CD8-positive, alpha-beta memory T cell (primary cell): ENCODE measurements at places on chromosomes 2 and 18. TPM values are rescaled to one million over a fixed set of nuclear protein-coding genes. Genes with fewer than 3 reads are reported as not detected.

- DNase-seq, result no peak
Observed at GRCh38 chr18:48915626-48916425, 34.9 kb downstream of the SMAD7 start.

The MAP2 gene
- not detected for total RNA-seq

GRCh38 chr2:142853912-142854311 lies 23.6 kb upstream of the KYNU start:
- no peak for DNase-seq

GRCh38 chr2:231941673-231942072 lies 15.5 kb upstream of the NPPC start:
- DNase-seq, result no peak

The TRIM54 gene
- 0.22 TPM for total RNA-seq

The IFIH1 gene
- total RNA-seq, result 16.8 TPM

- DNase-seq, result no peak
Observed at GRCh38 chr2:71661782-71662181, 208.4 kb downstream of the DYSF start.

GRCh38 chr2:124534028-124534427 lies 508.9 kb downstream of the CNTNAP5 start:
- DNase-seq, result no peak

The PFN4 gene
- not detected for total RNA-seq

The LTBP1 gene
- not detected for total RNA-seq

The DAPL1 gene
- total RNA-seq, result not detected

- no peak for DNase-seq
Observed at GRCh38 chr2:15758848-15759247, 167.2 kb downstream of the DDX1 start.

DNA sequence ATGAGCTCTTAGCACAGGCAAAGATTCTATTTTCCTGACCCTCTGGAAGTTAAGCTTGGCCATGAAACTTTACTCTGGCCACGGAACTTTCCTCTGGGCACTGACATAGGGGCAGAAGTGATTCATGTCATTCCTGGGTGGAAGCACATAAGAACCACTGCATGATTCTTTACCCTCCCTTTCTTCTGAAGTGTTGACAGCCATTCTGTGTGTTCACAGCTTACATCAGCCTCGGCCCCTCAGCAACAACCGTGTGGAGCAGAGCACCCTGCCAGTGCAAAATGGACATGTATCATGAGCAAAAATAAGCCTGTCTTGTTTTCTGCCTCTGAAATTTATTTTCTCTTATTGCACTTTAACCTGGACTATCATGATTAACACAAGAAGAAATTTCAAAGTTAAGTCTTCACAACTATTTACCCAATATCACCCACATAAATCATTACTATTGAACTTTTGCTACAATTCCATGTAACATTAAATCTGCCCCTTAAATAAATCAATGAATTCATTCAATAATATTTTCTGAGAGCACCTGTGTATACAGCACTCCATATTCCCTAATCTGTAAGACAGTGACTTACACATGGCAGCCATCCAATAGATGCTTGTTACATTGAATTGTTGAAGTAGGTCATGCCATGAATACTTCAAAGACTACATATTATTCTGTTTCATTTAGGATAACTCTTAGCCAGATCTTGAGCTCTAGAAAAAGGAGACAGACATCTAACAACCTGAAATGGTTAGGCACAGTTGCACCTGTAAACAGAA lies 531.9 kb downstream of the IRS1 start:
- no peak for DNase-seq

DNA sequence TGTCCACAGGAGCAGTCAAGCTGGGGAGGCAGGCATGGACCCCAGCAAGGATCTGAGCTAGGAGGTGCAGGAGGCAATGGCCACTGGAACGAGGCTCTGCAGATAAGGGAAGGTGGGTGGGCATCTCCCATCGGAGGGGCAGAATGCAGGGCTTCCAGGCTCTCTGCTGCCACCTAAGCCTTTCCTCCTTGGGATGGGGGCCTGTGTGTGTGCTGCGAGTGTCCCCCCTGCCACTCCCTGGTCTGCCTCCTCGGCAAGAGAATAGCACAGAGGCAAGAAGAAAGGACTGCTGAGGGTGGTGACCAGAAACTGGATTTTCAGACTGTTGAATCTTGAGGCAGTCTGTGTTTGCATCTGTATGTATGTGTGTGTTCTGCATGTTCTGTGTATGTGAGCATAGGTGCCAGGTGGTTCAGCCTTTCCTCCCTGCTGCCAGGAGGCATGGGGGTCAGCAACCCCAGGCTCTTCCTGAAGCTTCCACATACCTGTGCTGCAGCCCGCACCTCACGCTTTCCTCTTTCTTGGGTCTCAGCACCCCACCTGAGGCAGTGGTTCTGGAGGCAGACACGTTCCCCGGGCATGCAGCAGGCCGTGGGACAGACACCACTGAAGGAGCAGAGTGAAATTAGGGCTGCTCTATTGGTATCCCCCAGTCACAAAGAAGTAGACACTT lies 86.7 kb downstream of the EPAS1 start:
- DNase-seq, result no peak

DNA sequence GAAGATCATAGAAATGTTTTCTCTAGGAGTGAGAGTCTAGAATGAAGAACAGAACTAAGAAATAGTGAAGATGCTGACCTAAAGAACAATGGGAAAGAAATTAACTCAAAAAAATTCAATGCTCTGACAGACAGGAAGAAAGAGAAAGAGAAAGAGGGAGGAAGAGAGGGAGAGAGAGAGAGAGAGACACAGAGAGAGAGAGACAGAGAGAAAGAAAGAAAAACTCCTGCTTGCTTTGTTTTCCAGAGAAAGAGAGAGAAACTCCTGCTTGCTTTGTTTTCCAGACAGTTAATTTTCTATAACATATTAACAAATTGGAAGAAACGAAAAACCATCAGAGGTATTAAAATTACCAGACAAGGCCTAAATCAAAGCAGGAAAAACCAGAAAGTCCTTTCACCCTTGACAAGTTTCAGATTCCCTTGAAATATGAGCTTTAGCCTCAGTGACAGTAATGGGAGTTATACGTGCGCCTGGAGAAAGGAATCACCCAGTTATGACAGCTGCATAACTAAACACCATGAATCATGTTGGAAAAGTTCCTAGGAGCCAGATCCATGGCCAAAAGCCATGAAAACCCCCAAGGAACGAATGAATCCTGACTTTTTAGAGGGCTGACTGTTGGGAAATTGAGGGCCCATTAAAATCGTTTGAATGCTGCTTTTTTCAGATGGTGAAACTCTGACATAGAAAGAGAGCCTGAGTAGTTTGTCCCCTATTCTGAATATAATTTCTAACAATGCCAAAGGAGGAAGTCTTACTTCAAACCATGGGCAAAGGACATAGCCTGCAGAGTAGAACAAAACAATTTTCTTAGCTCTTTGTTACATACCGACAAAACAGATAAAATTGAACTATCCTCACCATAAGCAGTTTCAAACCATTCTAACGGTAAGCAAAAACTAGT lies 228.6 kb upstream of the CHST9 start:
- no peak for DNase-seq

DNA sequence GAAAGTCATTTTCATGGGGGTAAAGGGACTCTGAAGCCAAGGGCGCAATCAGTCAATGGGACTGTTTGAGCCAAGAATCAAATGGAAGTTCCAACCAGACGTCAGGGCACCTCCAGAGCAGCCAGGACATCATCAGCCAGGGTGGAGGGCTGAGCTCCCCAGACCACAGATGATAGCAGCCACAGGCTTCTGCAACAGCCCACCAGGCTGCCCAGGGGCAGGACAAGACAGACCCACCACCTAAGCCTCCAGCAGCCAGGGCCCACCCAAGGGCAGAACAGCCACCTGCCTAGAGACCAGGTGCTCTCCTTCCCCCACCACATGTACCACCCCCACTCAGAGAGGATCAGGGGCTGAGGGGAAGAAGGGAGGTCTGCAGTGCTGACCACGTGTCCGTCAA lies 53.8 kb upstream of the SLC66A3 start:
- no peak for DNase-seq

The SNED1 gene
- total RNA-seq, result 1.8 TPM

DNA sequence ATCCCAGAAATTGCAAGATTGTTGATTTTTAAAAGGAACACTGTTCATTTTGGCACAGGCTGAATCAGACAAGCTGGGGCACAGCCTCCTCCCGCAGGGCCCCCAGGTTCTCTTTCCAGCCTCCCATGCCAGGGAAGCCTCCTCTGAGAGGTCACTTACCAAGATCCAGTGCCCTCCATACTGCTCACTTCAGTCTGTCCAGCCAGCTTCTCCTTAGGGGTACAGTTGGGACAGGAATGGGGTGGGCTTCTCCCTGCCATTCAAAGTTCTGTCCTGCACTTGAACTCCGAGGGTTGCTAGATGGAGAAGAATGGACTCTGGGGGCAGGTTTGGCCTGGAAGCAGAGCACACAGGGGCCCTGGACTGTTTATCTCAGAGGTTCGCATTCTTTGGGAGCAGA lies 7.5 kb upstream of the CYP26B1 start:
- no peak for DNase-seq

DNA sequence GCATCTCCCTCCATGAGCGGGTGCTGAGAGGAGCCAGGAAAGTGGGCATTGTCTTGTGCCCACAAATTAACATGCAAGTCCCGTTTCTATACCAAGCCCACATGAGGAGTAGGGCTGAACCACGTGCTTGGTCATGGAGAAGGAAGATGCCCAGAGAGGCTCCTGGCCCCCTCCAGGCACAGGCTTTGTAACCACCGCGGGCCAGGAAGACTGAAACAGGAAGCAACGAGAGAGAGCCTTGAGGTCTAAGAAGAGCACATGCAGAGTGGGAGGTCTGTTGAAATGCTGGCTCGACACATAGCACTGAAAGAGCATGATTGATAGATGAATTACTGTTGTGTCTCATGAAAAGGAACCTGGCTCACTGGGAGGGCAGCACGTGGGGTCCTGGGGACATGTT lies 36.3 kb downstream of the VWA3B start:
- no peak for DNase-seq
